NCI-H446 (cell line): ENCODE measurements at places on chromosomes 16 and 17.

- no peak for DNase-seq
These were observed at the start of gene CD300LG for GRCh38 chr17:43846963-43847371. CD300LG (plus strand) TSS chr17:43847176; CDS start chr17:43847217, 41 bp downstream.

DNA sequence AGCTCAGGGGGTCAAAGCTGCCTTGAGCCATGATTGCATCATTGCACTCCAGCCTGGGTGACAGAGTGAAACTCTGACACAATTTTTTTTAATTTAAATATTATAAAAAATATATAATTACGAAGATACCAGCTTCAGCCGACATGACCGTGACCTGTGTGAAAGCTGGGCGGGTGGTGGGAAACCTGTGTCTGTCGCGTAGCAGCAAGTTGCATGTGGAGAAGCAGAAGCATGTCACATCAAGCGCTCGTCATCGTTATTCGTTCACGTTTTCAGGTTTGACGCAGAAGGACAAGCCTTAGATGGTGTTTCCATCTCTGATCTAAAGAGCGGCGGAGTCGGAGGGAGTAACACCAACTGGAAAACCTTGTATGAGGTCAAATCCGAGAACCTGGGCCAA lies 53.7 kb downstream of the RPA1 start:
- DNase-seq: no peak

DNA sequence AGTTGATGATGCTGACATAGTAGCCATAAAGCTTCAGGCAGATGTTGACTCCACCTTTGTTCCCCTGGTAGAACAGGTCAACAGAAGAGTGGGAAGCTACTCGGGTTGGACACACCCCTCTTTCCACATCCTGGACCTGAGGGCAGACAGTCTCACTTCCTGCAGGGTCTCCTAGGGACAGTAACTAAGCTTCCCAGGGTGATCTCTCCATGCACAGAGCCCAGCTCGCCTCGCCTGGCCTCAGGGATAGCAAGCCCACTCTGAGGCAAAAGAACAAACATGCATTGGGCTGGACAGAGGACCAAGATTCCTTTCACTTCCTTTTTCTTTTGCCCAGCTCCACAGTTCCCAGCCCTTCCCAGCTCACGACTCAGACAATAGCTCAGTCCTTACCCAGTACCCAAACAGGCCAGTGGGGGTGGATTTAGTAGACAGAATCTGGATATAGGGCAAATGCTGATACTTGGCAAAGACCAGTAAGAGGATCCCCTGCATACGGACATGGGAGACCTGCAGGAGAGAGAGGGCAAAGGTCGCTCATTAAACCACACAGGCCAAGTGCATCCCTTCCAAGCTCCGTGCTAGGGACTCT lies 7.0 kb downstream of the INPP5K start:
- DNase-seq: no peak

GRCh38 chr17:35936063-35936462 lies 5.5 kb upstream of the RDM1 start:
- no peak for DNase-seq

GRCh38 chr16:71467810-71468209 lies 5.8 kb upstream of the ZNF23 start:
- no peak for DNase-seq

DNA sequence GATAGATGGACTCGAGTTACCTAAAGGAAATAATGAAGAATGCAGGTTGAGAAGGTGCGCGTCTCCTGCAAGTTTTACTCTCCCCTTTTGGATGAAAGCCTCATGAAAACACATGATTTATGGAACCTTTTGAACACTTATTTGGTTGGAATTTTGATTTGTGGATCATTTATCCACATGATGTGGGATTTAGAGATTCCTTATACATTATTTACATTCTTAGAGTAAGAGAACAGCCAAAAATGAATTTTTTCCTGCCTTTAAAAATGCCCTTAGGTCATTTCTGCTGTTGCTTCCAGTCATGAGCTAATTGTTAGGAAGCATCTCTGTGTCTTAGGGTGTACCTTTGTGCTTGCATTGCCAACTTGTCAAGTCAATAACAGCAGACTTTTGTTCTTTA lies 99.9 kb downstream of the RPTOR start:
- DNase-seq: no peak

DNA sequence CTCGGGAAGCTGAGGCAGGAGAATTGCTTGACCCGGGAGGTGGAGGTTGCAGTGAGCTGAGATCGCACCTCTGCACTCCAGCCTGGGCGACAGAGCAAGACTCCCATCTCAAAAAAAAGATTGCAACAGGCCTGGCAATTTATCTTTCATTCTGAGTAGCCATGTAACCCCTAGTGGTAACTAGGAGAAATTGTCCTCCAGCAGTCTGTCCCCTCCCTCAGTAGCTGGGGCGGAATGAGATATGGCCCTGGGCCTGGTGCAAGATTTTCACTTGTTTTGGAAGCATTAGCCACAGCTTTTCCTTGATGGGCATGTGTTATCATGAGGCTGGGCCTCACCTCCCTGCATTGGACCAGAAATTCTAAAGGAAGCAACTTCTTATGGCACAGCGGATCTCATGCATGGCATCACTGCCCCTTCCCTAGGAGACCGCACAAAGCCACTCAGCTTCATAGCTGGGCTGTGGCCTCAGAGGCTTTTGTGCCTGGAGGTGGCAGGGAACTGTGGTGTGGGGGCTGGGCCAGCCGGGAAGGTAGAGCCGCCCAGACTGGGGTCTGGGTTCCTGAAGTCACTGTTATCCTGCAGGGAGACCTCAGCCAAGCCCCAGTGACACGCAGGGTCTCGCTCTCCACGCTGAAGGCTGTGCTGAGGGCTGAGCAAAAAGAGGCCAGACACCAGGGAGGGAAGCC lies 13.4 kb downstream of the NATD1 start:
- no peak for DNase-seq

DNA sequence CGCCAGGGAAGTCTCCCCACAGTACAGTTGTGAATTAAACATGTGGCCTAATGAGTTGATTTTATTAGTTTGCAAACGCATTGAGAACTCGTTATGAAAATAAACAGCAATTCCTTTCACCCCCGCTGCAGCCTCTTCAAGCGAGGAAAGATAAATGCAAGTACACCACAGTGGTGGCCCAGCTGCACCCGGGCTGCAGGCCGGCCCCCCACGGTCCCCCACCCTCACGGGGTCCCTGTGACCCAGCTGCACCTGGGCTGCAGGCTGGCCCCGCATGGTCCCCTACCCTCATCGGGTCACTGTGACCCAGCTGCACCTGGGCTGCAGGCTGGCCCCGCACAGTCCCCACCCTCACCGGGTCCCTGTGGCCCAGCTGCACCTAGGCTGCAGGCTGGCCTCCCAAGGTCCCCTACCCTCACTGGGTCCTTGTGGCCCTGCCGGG lies 32.2 kb downstream of the SDK2 start:
- no peak for DNase-seq

DNA sequence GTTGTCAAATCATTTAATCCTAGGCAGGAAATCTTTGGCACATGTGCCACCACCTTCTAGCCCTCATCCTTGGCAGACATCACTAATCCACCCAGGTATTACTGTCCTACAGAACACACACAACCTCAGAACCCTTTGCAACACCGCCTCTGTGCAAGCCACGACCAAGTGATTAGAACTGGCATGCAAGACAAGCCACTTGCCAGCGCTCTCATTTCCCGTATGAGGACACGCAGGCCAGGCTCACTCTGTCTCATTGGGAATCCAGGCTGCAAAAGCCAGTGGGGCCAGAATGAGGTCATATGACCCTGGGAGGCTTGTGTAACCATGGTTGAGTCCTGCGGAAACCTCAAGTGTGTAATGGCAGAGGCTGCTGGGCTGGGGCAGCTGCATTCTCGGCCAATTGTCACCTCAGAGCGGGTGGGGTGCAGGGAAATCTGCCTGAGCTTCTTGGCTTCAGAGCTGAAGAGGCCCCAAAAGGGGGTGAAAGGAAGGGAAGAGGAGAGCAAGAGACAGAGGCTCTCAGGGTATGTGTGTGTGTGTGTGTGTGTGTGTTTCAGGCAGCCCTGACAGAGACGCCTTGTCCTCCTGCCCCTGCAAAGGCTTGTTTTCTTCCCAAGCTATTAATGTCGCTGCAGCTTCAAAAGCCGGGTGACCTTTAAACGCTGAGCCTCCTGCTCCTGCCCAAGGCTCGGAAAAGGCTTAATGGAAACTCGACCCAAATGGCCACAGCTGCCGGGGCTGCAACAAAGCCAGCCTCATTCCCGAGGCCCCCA lies 43.2 kb upstream of the MRPS23 start:
- no peak for DNase-seq

GRCh38 chr16:48003206-48003907 lies 152.4 kb downstream of the ABCC12 start:
- DNase-seq: peak; percentile 79

DNA sequence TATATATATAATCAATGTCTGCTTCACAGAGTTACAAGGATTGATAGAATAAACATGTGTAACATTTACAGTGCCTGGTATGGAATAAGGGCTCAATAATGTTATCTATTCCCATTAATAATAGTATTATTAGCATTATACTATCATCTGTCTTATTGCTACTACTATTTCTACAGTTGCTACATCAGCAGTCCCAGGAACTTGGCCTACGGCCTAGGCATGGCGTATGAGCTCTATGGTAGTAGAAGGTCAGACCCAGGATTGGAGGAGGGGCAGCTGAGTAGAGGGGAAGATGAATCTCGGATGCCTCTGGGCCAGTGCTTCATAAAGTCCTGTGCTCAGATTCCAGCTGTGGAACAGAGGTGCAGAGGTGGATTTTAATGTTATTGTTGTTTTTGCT lies 146.3 kb upstream of the TBX2 start:
- DNase-seq: no peak

- no peak for DNase-seq
These were observed 7.4 kb downstream of the GNAO1 start for GRCh38 chr16:56198755-56199114.

GRCh38 chr16:28495098-28495793 lies 803 bp downstream of the APOBR start:
- DNase-seq: no peak

DNA sequence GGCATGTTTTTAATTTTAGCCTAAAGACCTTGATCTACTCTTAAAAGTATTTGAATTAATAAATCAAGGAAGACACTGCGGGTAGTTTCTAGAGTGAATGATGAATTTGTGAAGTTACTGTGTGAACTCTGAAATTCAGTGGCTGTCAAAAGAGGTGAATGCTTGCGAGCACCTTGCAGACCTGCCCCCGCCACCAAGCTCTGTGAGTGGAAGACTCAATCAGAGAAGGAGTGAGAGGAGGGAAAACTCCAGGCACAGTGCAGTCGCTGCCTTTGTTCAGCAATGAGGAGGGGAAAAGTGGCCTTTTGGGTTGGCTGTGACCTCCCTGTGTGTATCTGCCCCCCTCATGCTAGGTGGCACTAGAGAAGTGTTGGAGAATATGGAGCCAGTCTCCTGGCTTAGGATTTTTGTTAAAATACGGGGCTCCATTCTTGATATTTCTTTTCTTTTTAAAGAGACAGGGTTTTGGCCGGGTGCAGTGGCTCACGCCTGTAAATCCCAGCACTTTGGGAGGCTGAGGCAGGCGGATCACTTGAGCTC lies 53.0 kb downstream of the LDHD start:
- no peak for DNase-seq

- DNase-seq: no peak
These were observed 96.5 kb downstream of the ABCC1 start for GRCh38 chr16:16045879-16046278.

DNA sequence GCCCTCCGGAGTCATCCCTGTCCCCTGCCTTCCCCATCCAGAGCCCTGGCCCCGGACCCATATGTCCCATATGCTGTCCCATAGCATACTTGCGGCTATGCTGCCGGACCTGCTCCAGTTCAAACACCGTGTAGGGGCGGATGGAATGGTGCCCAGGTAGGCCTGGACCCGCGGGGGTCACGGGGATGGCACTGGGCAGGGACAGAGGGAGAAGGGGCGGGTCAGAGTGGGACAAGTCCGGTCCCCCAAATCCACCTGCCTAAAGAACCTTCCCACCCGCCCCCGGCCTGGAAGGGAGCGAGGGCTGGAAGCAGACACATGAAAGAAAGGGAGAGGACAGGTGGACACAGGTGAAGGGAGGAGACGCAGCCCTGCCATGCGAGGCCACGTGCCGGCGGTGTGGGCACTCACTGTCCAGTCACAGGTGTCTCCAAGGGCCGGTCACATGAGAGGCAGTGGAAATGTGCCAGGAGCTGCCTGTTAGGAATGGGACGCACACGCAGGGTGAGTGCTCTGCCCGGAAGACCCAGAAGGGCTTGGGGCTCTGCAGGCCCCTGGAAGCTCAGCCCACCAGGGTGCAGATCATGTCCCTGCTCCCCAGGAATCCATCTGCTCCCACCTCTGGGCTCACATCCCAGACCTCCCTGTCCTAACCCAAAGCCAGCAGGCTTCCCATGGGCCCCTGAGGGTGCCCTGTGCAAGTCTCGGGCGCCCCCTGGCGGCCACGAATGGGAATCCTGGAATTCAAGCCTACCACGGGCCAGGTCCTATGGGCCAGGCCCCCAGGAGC lies 14.0 kb downstream of the UBALD2 start:
- DNase-seq: peak; percentile 92
